Stimulated activated CD8-positive, alpha-beta memory T cell treated with anti-CD3 and anti-CD28 coated beads, Interleukin-7, amount 100 ng/mL, for 24 hours (primary cell): ENCODE measurements at places on chromosomes 4 and X.

DNA sequence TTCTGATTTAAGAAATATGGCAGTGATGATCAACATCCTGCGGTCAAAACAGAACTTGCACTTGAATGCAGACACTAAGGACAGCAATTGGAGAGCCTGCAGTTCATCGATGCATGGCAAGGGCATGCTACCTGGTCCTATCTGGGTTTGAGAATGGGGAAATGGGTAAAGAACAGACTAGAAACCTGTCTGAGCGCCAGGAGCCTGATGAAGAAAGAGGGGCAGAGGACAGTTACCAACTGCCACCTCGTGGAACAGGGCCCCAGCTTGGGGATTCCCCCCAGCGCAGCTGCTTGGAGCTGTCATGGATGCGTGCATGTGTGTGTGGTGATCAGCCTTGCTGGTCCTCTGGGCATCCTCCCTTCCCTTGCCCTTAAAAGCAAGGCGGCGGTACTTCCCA lies 30.2 kb upstream of the NKRF start:
- DNase-seq, result no peak

DNA sequence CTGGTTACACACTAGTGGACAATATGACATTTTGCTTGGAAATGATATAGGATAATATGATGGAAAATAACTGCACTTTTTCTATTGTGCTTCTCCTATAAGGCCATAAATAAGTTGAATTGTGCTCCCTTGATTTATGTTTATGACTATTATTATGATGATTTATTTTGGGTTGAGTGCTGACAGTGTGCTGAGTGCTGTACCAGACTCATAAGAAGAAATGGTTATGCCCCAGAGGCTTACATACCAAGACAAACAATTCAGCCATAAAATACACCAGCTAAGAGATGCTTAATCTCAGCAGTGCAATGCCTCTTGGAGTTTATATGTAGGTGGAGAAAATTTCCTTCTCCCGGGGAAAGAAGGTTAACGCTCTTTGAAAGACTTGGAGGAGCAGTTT lies 199.8 kb upstream of the NOCT start:
- DNase-seq, result no peak

GRCh38 chr4:5882947-5883346 lies 9.9 kb downstream of the CRMP1 start:
- no peak for DNase-seq

DNA sequence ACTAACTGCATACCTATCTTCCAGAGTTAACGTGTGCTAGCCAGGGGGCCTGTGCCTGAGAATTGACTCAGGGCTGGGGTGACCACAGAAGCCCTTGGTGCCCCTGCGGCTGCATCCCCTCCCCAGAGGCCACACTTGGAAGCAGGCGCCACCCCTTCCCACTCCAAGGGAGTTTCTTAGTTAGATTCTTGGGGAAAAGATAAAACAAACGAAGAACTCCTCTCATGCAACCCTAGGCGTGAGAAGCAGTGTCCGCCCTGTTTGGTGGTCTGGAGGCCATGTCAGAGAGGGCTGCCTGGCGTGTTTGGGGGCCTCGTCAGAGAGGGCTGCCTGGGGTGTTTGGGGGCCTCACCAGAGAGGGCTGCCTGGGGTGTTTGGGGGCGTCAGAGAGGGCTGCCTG lies 50.3 kb upstream of the HGFAC start:
- no peak for DNase-seq

DNA sequence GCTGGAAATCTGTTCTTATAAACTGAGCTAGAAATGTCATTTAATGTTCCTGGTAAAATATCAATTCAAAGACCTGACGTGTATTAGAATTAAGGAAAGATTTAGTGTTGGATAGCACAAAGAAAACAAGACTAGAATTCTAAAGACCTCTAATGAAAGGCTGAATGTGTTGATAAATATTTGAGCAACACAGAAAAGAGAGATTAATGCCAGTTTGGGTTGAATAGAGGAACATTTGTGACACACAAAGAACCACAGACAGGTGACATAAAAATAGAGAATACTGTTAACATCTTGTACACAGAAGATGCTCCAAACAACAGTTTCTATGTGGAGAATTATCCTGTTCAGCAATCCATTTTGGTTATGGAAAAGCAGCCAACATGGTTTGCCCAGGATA lies 222.1 kb upstream of the GALNT7 start:
- DNase-seq, result no peak

DNA sequence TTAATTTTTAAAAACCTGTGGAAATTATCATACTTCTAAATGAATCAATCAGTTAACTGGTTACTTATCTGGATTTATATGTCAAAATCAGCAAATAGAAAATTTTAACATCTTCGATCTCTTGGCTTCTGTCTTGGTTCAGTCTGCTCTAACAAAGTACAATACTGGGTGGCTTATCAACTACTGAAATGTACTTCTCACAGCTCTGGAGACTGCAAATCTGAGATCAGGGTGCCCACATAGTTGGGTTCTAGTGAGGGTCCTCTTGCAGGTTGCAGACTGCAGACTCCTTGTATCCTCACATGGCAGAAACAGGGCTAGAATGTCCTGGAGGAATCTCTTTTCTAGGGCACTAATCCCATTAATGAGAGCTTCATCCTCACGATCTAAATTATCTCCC lies 1851.6 kb upstream of the TENM3 start:
- no peak for DNase-seq

- DNase-seq, result no peak
Measured at GRCh38 chrX:44974451-44974850, 101.5 kb downstream of the KDM6A start.

DNA sequence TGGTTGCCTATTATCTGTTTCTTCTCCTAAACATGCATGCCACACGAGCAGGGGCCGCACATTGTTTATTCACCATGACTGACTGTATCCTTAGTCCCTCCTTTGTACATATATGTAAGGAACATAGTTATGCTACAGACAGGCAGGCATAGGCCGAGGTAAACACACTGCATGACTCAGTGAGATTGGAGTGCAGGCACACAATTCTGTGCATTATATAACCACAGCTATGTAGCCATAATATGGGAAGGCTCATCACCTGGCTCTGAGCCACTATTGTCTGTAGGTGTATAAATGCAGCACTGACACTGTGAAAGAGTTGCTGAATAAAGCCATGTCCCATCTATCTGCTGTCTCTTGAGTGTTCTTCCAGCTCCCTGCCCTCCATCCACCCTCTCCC lies 431.6 kb downstream of the IDS start:
- DNase-seq, result no peak

DNA sequence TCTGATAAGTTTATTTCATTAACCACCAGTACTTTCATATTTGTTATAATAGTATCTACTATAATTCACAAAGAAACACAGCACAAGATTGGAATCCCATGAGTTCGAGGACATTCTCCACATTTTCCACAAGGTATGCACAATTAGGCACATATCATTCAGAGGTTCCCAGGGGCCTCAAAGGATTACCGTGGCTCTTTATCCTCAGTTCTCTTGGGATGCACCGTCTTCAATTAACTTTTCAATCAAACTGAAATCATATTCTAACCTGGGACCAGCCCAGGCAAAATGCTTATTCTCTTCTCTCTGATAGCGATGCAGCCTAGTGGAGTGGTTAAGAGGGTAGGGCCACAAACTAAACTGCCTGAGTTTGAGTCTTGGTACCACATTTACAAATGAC lies 242.6 kb upstream of the RASGEF1B start:
- no peak for DNase-seq

- no peak for DNase-seq
Measured at GRCh38 chr4:111450867-111451266, 694.4 kb upstream of the FAM241A start.

GRCh38 chr4:151573474-151573873 lies 164.5 kb downstream of the FHIP1A start:
- no peak for DNase-seq

GRCh38 chrX:127259742-127260141 lies 440.2 kb downstream of the PRR32 start:
- DNase-seq, result no peak

GRCh38 chrX:22060415-22061280 lies 28.5 kb downstream of the PHEX start:
- DNase-seq, result no peak

DNA sequence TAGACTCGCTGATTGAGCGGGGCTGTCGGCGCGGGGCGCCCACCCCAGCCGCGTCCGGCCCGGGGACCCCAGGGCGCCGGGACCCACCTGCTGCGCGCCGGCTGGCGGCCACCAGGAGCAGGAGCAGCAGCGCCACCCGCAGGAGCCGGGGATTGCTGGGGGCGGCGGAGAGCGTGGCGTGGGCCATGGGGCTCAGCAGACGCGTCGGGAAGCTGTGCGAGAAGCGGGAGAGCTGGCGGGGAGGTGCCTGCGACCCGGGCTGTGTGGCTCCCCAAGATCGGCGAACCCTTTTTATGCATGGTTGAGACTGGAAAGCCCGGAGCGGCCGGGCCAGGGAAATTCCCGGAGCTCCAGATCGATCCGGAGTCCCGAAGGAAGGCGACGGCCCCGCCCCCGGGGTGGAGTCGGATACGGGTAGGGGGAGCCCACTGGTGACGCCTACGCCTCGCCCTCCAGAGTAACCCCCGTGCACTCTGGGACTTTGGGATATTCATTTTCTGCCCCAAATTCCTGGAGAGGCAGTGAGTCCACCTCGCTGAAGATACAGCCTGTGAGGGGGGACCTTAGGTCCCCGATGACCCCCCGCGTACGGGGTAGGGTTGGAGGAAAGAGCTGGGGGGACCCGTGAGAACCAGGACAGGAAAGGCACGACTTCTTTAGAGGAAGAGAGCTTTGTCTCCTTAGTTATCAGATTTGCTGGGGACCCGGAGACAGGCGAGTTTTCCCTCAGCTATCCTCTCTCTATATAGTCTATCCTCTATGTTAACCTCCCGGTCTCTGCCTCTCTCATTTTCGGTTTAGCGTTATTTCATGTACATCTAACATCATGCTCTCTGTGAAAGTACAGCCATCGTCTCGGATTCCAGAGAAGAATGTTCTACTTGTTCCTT lies at the start of gene CXCL3:
TSS of gene CXCL3 (minus strand) at position 265 of the 890 bp plus-strand sequence. CDS start at position 187, 78 bp downstream.
- DNase-seq, result no peak

GRCh38 chr4:156146571-156146970 lies 192.9 kb upstream of the CTSO start:
- DNase-seq, result no peak

DNA sequence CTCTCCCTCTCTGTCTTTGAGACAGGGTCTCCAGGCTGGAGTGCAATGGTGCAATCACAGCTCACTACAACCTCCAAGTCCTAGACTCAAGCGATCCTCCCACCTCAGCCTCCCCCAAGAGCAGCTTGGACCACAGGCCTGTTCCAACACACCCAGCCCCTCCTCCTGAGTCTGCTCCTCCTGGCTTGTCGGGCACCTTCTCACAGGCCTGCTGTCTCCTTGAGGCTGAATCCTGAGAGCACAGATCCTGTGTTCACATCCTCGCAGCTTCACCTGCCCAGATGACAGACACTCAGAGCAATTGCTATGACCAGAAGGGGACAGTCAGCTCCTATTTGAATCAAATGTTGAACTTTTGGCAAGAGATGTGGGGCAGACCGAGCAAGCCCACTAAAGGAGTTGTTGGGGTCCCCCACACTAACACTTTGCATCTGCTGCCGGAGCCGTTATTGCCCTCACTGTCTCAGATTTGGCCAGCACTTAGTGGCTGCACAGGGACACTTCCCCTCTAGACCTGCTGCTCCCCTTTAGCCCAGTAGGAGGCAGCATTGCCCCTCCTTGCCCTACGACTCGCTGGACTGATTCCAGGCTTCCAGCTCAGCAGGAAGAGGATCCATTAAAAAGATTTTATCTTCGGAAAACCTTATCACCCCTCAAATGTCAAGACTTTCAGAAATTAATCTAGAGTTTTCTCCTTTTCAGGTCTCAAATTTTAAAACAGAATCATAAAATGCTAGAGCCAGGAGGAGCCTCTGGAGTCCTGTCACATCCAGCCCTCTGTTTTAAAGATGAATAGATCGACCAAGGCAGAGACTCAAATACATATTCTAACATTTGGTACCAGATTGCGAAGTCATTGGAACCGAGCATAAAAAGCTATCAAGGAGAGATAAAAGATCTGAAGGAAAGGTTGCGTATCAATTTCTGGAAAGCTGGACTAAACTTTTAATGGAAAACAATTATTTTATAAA lies 113.7 kb downstream of the USP46 start:
- peak; percentile 33 for DNase-seq
